T47D (cell line): ENCODE measurements at places on chromosomes 7 and 10.

DNA sequence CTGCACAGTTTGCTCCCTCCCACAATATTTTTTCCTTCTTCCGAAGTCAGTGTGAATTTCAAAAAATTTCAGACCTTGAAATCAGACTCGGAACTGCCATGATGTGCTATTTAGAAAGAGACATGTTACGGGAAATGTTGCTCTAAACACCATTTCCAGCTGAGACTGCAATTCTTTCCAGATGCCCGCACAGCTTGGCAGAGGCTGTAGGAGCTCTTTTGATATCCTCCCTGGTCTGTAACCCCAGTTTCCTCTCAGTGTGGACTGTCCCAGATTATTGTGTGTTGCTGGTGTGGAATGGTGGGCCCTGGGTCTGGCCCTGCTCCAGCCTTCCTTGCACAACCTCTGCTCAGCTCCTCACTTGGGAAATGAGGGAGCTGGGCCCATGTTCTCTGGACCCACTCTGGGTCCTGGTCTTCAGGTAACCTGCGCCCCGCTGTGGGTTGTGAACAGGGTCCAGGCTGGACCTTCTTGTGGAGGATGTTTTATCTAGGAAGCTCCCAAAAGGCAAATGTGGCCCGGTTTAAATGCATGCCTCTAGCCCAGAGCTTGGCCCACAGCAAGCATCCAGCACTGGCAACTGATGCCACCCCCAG is 172.8 kb upstream of the CXCL12 start:
- no peak for DNase-seq

DNA sequence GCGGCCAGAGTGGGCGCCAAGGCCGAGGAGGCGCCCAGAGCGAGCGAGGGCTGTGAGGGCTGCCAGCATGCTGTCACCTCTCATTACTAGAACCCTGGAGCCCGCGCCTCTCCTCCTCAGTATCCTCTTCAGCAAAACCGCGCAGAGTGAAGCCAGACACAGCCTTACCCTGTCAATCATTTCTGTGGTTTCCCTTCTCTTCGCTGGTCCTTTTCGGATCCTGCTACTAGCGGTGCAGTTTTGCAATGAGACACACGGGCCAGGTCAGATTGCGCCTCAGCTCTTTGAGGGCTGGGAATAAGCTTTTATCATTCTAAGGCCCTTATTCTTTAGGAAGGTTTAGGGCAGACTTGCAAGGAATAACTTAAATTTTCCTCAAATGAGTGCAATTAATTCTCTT is 55.5 kb upstream of the FAM171A1 start:
- no peak for DNase-seq

DNA sequence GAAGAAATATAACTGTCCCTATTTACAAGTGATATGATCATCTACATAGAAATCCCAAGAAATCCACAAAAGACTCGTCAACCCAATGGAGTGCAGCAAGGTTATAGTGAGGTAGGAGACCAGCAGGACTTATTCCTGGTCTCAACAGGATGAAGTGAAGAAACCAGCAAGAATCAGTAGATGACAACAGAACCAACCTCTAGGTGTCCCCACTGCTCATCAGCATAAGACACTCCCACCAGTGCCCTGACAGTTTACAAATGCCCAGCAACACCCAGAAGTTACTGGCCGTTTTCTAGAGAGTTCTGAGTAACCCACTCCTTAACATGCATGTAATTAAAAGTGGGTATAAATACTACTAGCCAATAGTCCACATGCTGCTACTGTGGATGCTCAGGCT is 470.5 kb upstream of the LRRTM3 start:
- peak; percentile 38 for DNase-seq

- DNase-seq: no peak
Observed at GRCh38 chr7:333393-333764, 43.4 kb downstream of the FOXL3 start.

GRCh38 chr10:99779335-99779734 is 3.1 kb upstream of the ABCC2 start:
- no peak for DNase-seq

- no peak for DNase-seq
Observed at GRCh38 chr7:88092676-88092999, 127.2 kb downstream of the SRI start.

GRCh38 chr10:1212571-1213141 is 156.5 kb downstream of the WDR37 start:
- DNase-seq: no peak

DNA sequence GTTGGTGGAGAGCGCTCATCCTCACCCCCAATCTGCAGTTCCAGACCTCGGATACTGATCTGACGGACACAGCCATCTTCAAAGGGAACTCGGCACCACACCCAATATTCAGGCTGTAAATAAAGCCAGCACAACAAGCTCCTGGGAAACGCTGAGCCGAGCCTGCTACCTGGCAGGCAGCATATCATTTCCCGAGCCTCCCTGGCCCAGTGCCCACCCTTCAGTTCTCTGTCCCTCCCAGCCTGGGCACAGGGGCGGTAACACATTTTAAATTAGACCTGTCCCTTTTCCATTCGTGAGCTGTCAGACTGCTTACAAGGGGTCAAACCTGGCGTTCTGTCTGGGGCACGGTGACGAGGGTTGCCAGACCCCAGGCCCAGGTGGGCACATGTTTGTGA is 250.5 kb downstream of the ARHGAP12 start:
- no peak for DNase-seq
